ENCODE measurements at places on chromosomes 2 and 18.

GRCh38 chr2:31296641-31297287 lies 62.8 kb downstream of the EHD3 start:
- peaks cover 44% of the 10 kb centered on the region for H3K4me1 ChIP-seq
- no peaks in the 10 kb centered on the region for H3K27me3 ChIP-seq
- peak overlapping the region; percentile 66 for H3K27ac ChIP-seq
- no peaks in the 10 kb centered on the region for H3K36me3 ChIP-seq
- H3K4me3 ChIP-seq, result no peak overlapping the region

DNA sequence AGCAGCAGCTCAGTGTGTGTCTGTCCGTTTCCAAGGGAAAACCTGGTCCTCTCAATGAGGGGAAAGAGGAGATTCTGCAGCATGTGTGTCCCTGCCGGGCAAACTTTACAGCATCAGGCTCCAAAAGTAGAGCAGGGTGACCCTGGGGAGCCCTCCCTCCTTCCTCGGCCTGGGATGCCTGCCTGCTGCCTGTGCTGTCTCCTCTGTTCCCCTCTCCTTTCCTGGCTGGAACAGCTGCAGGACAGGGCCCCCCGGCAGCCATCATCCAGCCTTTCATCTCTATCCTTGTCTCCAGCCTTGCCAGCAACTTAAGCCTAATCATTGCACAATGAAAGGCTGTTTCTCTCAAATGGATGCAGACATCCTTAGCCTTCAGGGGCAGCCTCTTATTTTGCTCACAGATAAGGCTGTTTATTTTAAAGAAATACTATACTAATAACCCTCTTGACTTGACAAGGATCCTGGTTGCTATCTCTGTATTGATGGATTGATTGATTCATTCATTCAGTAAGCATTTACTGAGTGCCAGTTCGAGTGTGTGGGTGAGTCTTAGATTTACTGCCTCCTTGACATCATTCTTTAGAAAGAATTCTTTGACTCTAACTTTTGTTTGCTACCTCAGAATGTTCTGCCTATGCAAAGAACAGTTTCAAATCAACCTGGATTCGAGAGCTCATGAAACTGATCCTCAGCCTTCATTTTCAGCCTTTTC lies 40.6 kb upstream of the EDAR start:
- no peaks in the 10 kb centered on the region for H3K27me3 ChIP-seq
- no peaks in the 10 kb centered on the region for H3K36me3 ChIP-seq
- H3K27ac ChIP-seq, result no peak overlapping the region

GRCh38 chr18:63272638-63273037 lies 46.9 kb downstream of the BCL2 start:
- H3K4me3 ChIP-seq, result no peak overlapping the region
- no peaks in the 10 kb centered on the region for H3K27me3 ChIP-seq
- no peaks in the 10 kb centered on the region for H3K4me1 ChIP-seq
- no peaks in the 10 kb centered on the region for H3K36me3 ChIP-seq
- no peak for DNase-seq

GRCh38 chr2:22329211-22330154 lies 1055.5 kb upstream of the KLHL29 start:
- H3K27me3 ChIP-seq, result no peaks in the 10 kb centered on the region
- no peak for DNase-seq
- H3K27ac ChIP-seq, result no peak overlapping the region
- H3K4me3 ChIP-seq, result no peak overlapping the region
- no peaks in the 10 kb centered on the region for H3K36me3 ChIP-seq
- H3K4me1 ChIP-seq, result no peaks in the 10 kb centered on the region

- H3K4me3 ChIP-seq, result no peak overlapping the region
- H3K27me3 ChIP-seq, result no peaks in the 10 kb centered on the region
- H3K4me1 ChIP-seq, result no peaks in the 10 kb centered on the region
- no peaks in the 10 kb centered on the region for H3K36me3 ChIP-seq
- DNase-seq, result no peak
Measured at GRCh38 chr2:170298861-170299429, 121.0 kb downstream of the MYO3B start.

GRCh38 chr18:41624460-41624859 lies 330.6 kb upstream of the PIK3C3 start:
- H3K27ac ChIP-seq, result no peak overlapping the region
- H3K27me3 ChIP-seq, result no peaks in the 10 kb centered on the region
- no peaks in the 10 kb centered on the region for H3K36me3 ChIP-seq

GRCh38 chr2:127371037-127371436 lies 16.7 kb downstream of the MAP3K2 start:
- peaks cover 9% of the 10 kb centered on the region for H3K4me1 ChIP-seq
- H3K27me3 ChIP-seq, result no peaks in the 10 kb centered on the region
- H3K4me3 ChIP-seq, result no peak overlapping the region
- no peak overlapping the region for H3K27ac ChIP-seq
- no peak for DNase-seq

GRCh38 chr2:127527001-127527804 lies 914 bp upstream of the IWS1 start:
- no peak for DNase-seq
- H3K27ac ChIP-seq, result peak overlapping the region; percentile 98
- peak overlapping the region; percentile 98 for H3K4me3 ChIP-seq
- H3K36me3 ChIP-seq, result peaks cover 16% of the 10 kb centered on the region
- H3K4me1 ChIP-seq, result peaks cover 18% of the 10 kb centered on the region

DNA sequence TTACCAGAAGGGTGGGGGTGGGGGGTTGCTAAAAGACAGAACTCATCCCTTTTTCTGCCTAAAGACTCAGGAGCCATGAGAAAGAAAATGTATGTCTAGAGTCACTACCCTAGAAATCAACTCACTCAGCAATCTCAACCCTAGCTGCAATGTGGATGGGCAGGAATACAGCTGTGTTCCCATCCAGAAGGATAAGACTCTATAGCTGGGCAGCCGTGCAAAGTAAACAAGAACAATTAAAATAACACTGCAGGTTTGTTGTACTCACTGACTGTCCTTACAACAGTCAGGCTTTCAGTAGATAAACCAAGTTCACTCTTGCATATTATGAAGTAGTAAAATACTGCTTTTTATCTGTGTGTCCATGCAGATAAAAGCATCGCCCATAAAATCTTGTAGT lies 74.0 kb downstream of the ESCO1 start:
- no peaks in the 10 kb centered on the region for H3K36me3 ChIP-seq
- H3K27ac ChIP-seq, result no peak overlapping the region
- no peaks in the 10 kb centered on the region for H3K27me3 ChIP-seq
- no peak overlapping the region for H3K4me3 ChIP-seq
- H3K4me1 ChIP-seq, result no peaks in the 10 kb centered on the region

- no peak for DNase-seq
- H3K4me3 ChIP-seq, result no peak overlapping the region
- no peaks in the 10 kb centered on the region for H3K27me3 ChIP-seq
- peaks cover 11% of the 10 kb centered on the region for H3K36me3 ChIP-seq
Measured at GRCh38 chr2:23681356-23682140, 245.4 kb downstream of the ATAD2B start.

GRCh38 chr2:47531378-47532042 lies 128.6 kb downstream of the MSH2 start:
- no peaks in the 10 kb centered on the region for H3K27me3 ChIP-seq
- no peak overlapping the region for H3K4me3 ChIP-seq
- H3K36me3 ChIP-seq, result no peaks in the 10 kb centered on the region
- H3K4me1 ChIP-seq, result no peaks in the 10 kb centered on the region

- DNase-seq, result no peak
- peaks cover 50% of the 10 kb centered on the region for H3K4me1 ChIP-seq
- peak overlapping the region; percentile 17 for H3K4me3 ChIP-seq
Measured at GRCh38 chr2:239285071-239285931, 115.5 kb downstream of the HDAC4 start.

GRCh38 chr18:2900684-2901422 lies 54.0 kb downstream of the EMILIN2 start:
- no peak overlapping the region for H3K27ac ChIP-seq
- no peak overlapping the region for H3K4me3 ChIP-seq
- no peaks in the 10 kb centered on the region for H3K36me3 ChIP-seq

DNA sequence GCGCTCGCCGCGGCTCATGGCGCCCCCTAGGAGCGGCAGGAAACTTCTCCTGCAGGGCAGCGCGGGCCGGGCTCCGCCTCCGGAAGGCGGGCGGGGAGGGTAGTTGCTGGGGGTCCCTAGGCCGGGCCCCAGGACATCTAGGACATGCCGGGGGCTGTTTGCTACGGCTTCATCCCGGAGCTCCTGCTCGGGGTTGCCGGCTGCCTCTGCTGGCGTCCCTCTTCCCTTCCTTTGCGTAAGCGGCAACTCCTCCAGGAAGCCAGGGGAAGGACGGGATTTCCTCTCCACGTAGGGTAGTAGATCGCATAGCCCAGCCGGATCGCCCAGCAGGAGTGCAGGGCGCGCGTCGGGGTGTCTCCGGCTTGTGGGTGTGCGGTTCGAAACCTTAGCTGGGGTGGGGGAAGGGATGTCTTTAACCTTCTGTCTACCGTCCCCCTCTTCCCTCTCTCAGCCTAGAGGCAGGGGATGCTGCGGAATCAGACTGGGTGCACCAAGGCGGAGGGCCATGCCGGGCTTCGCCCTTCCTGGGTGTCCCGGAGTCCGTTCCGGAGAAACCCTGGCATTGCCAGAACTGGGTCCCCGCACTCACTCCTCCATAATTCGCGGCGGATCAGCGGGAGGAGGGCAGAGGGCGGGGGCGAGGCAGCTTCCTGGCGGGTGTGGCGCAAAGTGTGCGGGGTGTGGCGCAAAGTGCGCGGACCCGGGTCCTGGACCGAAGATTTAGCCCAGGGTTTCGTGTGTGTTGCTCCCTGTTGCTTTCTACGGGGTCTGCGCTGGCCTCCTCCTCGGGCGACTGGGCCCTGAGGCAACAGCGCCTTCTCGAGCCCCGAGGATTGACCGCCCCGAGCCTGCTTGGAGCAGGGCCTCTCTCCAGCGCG lies 12.2 kb upstream of the SKOR2 start:
- DNase-seq, result no peak
- peaks cover 28% of the 10 kb centered on the region for H3K4me1 ChIP-seq
- no peaks in the 10 kb centered on the region for H3K36me3 ChIP-seq

DNA sequence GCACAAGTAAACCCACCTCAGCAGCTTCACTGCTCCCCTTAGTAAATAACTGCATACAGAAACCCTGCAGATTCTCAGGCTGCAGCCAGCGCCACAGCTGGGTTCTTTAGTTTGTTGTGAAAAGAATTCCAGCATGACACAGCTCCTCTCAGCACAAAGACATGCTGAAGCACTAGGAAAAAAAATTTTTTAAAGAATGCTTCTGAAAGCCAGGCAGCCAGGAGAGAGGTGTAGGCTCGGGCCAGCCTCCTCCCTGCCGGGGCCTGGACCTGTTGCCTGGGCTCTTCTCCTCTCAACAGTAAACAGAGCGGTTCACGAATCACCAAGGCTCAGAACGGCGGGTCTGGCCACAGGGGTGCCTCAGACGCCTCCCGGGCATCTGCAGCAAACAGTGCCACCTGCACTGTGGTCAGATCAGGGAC lies 95.7 kb upstream of the POU3F3 start:
- no peaks in the 10 kb centered on the region for H3K27me3 ChIP-seq
- H3K4me1 ChIP-seq, result no peaks in the 10 kb centered on the region
- no peak overlapping the region for H3K4me3 ChIP-seq
- H3K27ac ChIP-seq, result no peak overlapping the region
- no peak for DNase-seq

DNA sequence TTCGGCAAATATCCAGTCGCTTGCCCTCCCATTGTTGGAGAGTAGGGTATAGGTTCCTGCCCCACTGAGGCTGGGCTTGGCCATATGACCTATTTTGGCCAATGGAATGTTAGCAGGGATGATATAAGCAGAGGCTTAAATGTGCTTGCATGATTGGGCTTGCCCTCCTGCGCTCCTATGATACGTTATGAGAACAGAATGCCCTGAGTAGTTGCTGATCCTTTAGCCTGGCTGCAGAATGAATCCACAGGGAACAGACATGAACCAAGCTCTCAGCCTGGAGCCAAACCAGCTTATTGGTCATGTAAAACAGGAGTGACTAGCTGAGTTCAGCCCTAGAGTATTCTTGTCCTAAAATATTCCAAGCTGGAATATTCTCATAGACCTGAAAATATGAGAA lies 34.8 kb upstream of the IMP4 start:
- H3K36me3 ChIP-seq, result no peaks in the 10 kb centered on the region
- no peaks in the 10 kb centered on the region for H3K4me1 ChIP-seq
- peaks cover 5% of the 10 kb centered on the region for H3K27me3 ChIP-seq
- no peak for DNase-seq
- no peak overlapping the region for H3K4me3 ChIP-seq
- no peak overlapping the region for H3K27ac ChIP-seq

DNA sequence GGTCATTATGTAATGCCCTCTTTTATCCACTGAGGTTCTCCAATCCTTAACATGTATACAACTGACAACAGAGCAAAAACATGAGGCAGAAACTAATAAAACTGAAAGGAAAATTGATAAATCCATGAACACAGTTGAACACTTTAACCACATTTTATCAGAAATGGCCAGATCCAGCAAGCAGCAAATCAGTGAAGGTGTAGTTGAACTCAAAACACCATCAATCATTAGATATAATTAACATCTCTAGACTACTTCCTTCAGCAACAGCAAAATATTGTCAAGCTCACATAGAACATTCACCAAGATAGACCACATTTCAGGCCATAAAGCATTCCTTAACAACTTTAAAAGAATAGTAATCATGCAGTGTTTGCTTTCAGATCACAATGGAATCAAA lies 72.9 kb downstream of the HS6ST1 start:
- H3K4me3 ChIP-seq, result no peak overlapping the region
- DNase-seq, result no peak
- no peaks in the 10 kb centered on the region for H3K36me3 ChIP-seq
- H3K27ac ChIP-seq, result no peak overlapping the region
- H3K4me1 ChIP-seq, result no peaks in the 10 kb centered on the region
- H3K27me3 ChIP-seq, result no peaks in the 10 kb centered on the region

DNA sequence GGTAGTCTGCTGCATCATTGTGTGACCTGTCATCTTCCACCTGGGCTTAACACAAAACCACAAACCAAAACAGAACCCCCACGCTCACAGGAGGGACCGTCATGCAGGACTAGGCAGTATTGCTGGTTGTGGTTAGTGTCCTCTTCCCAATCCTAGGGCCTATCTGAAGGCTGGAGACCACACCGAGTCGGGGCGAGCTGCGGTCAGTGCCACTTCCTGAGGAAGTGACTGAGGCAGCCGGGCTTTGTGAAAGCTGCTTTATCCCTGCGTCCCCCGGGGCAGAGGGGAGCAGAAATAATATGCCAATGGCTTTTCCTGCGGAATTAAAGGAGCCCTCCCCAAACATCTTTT lies 22.9 kb downstream of the ZNF532 start:
- H3K27ac ChIP-seq, result no peak overlapping the region
- H3K4me3 ChIP-seq, result no peak overlapping the region
- DNase-seq, result no peak
- no peaks in the 10 kb centered on the region for H3K36me3 ChIP-seq
- no peaks in the 10 kb centered on the region for H3K4me1 ChIP-seq
- H3K27me3 ChIP-seq, result no peaks in the 10 kb centered on the region

DNA sequence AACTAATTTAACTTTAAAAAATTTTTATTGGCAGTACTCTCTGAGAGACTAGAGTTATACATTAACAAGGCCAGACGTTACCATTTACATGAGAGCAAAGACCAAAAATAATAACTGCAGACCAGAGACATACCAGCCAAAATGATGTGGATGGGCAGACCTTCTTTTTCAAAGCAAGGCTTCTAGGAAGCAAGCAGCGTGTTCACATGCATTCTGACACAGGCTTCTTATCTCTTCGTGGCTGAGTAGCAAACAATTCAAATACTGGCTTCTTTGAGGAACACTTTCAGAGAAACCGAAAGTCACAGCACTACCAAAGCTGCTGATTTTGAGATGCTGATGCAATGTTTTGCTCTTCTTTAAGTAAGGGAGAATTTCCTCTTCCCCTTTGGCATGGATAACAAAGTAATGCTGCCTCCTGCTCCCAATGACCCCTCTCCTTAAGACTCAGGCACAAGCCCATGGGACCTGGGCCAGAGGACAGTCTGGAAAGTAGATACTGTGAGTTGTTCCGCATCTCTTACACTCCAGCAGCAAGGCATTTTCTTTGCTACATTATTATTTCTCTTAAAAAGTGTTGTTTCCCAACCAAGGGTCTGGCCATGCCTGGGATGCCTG lies 181.9 kb downstream of the MREG start:
- H3K4me1 ChIP-seq, result peaks cover 7% of the 10 kb centered on the region
- no peaks in the 10 kb centered on the region for H3K27me3 ChIP-seq
